Stimulated activated CD4-positive, alpha-beta T cell treated with anti-CD3 and anti-CD28 coated beads, TNF-alpha, amount 100 ng/mL, for 1 hour (primary cell): ENCODE measurements at places on chromosomes 7 and 10.
A peak's percentile ranks its signal among the peaks of the same experiment; 100 is the strongest.

DNA sequence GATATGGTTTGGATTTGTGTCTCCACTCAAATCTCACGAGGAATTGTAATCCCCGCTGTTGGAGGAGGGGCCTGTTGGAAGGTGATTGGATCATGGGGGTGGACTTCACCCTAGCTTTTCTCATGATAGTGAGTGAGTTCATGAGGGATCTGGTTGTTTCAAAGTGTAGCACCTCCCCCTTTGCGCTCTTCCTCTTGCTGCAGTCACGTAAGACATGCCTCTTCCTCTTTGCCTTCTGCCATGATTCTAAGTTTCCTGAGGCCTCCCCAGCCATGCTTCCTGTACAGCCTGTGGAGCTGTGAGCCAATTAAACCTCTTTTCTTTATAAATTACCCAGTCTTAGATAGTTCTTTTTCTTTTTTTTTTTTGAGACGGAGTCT lies 17.1 kb downstream of the CDNF start:
- DNase-seq: no peak

GRCh38 chr10:130411496-130412085 lies 275.4 kb downstream of the GLRX3 start:
- no peak for DNase-seq

GRCh38 chr10:112583236-112583939 lies 136.4 kb downstream of the VTI1A start:
- no peak for DNase-seq

- DNase-seq: no peak
Observed at GRCh38 chr10:92420546-92421275, 129.7 kb downstream of the MARCHF5 start.

DNA sequence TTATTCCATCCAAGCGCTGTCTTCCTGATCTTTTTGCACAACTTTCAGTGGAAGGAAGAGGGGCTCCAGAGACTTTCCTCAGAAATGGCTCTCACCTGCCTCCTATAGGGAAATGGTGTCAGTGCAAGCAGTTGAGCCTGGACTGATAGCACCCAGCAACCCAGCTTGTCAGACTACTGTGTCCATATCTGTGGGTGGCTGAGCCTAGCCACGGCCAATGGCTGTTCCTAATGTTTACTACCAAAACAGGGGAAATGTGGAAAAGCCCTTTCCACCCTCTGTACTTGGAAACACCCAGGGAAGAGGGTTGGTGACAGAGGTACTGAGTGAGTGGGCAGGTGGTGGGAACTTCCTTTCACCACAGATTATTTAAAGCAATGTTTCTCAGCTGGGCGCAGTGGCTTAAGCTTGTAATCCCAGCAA lies 4.3 kb upstream of the YKT6 start:
- no peak for DNase-seq

- DNase-seq: no peak
Observed at GRCh38 chr10:69428165-69428564, 11.4 kb upstream of the TACR2 start.

DNA sequence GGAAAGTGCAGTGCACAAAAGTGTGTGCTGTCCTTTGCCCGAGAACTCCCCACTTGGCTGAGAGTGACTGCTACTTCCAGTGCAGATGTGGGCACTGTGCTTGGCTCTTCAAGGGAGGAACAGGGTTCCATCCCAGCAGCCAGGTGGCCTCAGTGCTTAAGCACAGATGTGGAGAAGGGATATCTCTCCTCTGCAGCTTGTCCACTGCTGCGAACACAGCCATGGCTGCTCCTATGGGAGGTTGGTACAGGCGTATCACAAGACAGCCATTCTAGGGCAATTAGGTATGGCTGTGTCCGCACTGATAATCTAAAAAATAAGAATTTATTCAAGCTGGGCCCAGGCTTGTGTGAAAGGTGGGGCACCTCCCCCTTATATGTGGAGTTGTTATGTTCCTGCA lies 66.6 kb downstream of the GLCCI1 start:
- no peak for DNase-seq

DNA sequence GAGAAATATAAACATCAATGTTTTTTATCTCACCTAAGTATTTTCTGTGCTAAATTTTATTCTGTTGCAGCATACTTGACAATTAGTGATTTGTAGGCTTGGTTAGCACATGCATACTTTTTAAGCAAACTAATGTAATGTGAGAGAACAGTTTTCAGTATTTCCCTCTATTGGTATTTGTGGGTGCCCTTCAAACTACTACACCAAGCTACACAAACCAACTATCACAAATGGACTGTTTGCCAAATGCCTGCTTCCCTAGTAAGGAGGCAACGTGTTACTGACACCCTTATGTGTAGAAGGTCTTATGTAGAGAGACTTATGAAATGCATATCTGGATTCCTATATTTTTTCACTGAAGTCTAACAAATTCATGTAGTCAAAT lies 98.4 kb upstream of the FZD1 start:
- DNase-seq: no peak

DNA sequence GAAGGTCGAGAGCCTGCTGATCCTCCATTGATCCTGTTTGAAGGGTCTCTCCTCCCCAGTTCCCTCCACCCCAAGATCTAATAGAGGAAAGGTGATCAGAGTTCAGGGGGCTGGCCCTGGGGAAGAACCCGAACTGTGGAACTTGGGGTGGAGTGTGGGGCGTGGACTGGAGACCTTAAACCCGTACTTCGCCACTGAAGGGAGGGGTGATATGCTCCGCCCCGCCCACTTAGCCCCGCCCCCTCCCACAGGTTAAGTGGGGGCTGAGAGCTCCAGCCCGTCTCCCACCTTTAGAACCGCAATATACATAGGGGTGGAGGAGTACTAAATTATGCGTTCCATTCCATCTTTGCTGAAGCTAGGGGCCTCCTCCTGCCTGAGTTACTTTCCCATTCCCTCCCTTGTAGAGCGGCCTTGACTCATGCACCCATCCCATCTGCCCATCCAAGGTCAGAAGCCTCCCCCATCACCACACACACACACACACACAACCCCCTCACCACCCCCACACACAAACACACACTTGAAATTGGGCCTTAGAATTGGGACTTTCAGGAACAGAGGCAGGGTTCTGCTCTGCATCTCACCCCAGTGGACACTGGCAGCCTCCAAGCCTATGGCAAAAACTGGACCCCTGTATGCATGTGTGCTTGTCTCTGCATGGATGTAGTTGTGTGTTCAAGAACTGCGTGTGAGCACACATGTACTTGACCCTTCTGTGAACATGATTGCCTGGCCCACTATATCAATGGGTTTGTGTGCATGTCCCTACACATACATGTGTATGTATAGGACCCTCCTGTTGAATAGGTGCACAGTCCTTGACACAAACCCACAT lies 991 bp downstream of the SEMA4G start:
- DNase-seq: peak; percentile 11
